PC-9 (cell line): ENCODE measurements at places on chromosomes 2 and 18. TPM values are rescaled to one million over a fixed set of nuclear protein-coding genes. Genes with fewer than 3 reads are reported as not detected.

Gene PUS10
- 4.5 and 5.1 TPM in 2 replicates for total RNA-seq

Gene PPP1R1C
- total RNA-seq: 13.4 and 27.5 TPM in 2 replicates

Gene DSG4
- total RNA-seq: not detected in 2 replicates

DNA sequence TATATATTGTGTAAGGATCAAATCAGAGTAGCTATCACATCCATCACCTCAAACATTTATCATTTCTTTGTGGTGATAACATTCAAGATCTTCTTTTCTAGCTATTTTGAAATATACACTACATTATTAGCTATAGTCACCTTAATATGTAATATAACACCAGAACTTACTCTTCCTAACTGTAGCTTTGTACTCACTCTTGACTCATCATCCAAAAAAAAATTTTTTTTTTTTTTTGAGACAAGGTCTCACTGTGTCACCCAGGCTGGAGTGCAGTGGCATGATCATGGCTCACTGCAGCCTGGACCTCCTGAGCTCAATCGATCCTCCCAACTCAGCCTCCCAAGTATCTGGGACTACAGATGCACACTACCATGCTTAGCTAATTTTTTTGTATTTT, 153.3 kb downstream of the EML6 start:
- H3K4me3 ChIP-seq: no peak overlapping the region
- no peaks in the 10 kb centered on the region for H3K36me3 ChIP-seq
- H3K27ac ChIP-seq: no peak overlapping the region

DNA sequence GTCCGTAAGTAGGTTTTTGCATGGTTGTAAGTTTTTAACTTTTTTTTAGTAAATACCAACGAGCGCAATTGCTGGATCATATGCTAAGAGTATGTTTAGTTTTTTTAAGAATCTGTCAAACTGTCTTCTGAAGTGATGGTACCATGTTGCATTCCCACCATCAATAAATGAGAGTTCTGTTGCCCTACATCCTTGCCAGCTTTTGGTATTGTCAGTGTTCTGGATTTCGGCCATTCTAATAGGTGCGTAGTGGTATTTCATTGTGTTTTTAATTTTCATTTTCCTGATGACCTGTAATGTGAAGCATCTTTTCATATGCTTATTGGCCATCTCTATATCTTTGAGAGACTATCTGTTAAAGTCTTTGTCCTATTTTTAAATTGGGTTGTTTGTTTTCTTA, 114.3 kb downstream of the LDLRAD4 start:
- H3K4me3 ChIP-seq: no peak overlapping the region
- H3K36me3 ChIP-seq: no peaks in the 10 kb centered on the region
- H3K27ac ChIP-seq: no peak overlapping the region
- no peak for DNase-seq
- H3K27me3 ChIP-seq: peaks cover 33% of the 10 kb centered on the region; the same call in 1 of the 2 replicates

GRCh38 chr2:135615404-135615803, 84.1 kb downstream of the R3HDM1 start:
- no peak overlapping the region for H3K27ac ChIP-seq
- no peaks in the 10 kb centered on the region for H3K27me3 ChIP-seq
- H3K4me3 ChIP-seq: no peak overlapping the region
- H3K4me1 ChIP-seq: no peaks in the 10 kb centered on the region
- no peak for DNase-seq

GRCh38 chr2:188478724-188479123, 187.1 kb downstream of the GULP1 start:
- no peaks in the 10 kb centered on the region for H3K36me3 ChIP-seq
- H3K4me1 ChIP-seq: no peaks in the 10 kb centered on the region
- H3K4me3 ChIP-seq: no peak overlapping the region
- DNase-seq: no peak
- H3K27me3 ChIP-seq: no peaks in the 10 kb centered on the region

- no peak overlapping the region for H3K4me3 ChIP-seq
- H3K4me1 ChIP-seq: no peaks in the 10 kb centered on the region
- no peaks in the 10 kb centered on the region for H3K27me3 ChIP-seq
- H3K36me3 ChIP-seq: no peaks in the 10 kb centered on the region
- DNase-seq: no peak
Observed at GRCh38 chr2:67612576-67613042, 215.5 kb downstream of the ETAA1 start.

DNA sequence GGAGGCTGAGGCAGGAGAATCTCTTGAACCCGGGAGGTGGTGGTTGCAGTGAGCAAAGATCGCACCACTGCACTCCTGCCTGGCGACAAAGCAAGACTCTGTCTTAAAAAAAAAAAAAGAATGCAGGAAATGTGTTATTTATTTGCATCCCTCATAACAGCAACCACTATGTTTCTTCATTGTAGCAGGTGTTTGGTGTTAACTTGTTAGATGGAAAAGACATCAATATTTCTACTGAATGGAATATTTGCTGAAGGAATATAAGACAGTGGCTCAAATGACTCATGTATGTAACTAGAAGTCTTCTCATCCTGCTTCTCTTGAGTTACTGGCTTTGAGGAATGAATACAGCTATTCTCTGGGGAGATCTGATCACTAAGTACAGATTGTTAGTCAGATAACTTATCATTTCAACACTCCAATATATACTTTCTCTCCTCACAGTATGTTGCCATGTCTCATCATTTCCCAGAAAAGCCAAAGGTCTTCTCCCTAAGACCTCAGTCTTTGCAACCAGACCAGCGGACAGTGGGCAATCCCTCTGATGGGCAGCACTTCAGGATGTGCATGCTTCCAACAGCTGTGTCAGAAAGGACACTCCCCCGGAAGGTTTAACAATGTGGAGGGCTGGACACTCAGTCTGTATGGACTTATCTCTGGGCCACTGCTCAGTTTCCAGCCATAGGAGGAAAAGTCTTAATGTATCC, 104.4 kb upstream of the STK17B start:
- no peaks in the 10 kb centered on the region for H3K36me3 ChIP-seq
- peaks cover 9% of the 10 kb centered on the region; the same call in 1 of the 2 replicates for H3K4me1 ChIP-seq
- H3K27ac ChIP-seq: no peak overlapping the region
- DNase-seq: no peak
- no peak overlapping the region for H3K4me3 ChIP-seq

- no peaks in the 10 kb centered on the region for H3K27me3 ChIP-seq
- no peak overlapping the region for H3K27ac ChIP-seq
- DNase-seq: no peak
- no peak overlapping the region for H3K4me3 ChIP-seq
- H3K36me3 ChIP-seq: no peaks in the 10 kb centered on the region
- H3K4me1 ChIP-seq: no peaks in the 10 kb centered on the region
Observed at GRCh38 chr2:160315337-160315736, 115.3 kb upstream of the ITGB6 start.

DNA sequence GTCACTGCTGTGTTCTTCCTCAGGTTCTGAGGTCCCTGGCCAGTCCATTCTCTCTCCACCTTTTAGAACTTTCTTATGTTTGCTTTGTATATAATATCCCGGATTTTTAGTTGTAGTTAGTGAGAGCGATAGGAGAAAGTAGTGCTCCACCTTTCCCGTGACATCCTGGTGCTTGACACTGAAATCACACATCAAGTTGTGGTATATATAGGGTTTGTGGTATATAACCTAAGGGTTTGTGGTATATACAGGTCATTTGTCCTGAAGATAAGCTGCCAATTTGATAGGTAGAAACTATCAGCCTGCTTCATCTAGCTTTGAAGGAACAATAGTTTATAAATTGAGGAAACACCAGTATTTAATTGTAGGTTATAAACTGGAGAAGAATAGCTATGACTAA, 13.1 kb downstream of the ZNF892 start:
- no peak overlapping the region for H3K4me3 ChIP-seq
- no peak overlapping the region for H3K27ac ChIP-seq
- no peaks in the 10 kb centered on the region for H3K36me3 ChIP-seq
- H3K4me1 ChIP-seq: no peaks in the 10 kb centered on the region
- H3K27me3 ChIP-seq: peaks cover 3% of the 10 kb centered on the region; the same call in 1 of the 2 replicates

- no peak for DNase-seq
- peaks cover 39% of the 10 kb centered on the region for H3K4me1 ChIP-seq
- no peak overlapping the region for H3K27ac ChIP-seq
Observed at GRCh38 chr2:235052514-235053354, 100.9 kb downstream of the SH3BP4 start.

- H3K4me3 ChIP-seq: no peak overlapping the region
- no peaks in the 10 kb centered on the region for H3K27me3 ChIP-seq
- no peaks in the 10 kb centered on the region for H3K4me1 ChIP-seq
- no peaks in the 10 kb centered on the region for H3K36me3 ChIP-seq
Observed at GRCh38 chr2:198456418-198456817, 652.0 kb downstream of the PLCL1 start.

GRCh38 chr2:85803704-85804425, 50.1 kb downstream of the ATOH8 start:
- H3K27ac ChIP-seq: no peak overlapping the region
- DNase-seq: no peak
- H3K4me3 ChIP-seq: no peak overlapping the region
- H3K27me3 ChIP-seq: no peaks in the 10 kb centered on the region

GRCh38 chr18:77081390-77081778, 51.2 kb downstream of the MBP start:
- H3K27ac ChIP-seq: no peak overlapping the region
- peaks cover 12% of the 10 kb centered on the region for H3K4me1 ChIP-seq
- no peak overlapping the region for H3K4me3 ChIP-seq
- no peak for DNase-seq
- H3K36me3 ChIP-seq: peaks cover 17% of the 10 kb centered on the region

DNA sequence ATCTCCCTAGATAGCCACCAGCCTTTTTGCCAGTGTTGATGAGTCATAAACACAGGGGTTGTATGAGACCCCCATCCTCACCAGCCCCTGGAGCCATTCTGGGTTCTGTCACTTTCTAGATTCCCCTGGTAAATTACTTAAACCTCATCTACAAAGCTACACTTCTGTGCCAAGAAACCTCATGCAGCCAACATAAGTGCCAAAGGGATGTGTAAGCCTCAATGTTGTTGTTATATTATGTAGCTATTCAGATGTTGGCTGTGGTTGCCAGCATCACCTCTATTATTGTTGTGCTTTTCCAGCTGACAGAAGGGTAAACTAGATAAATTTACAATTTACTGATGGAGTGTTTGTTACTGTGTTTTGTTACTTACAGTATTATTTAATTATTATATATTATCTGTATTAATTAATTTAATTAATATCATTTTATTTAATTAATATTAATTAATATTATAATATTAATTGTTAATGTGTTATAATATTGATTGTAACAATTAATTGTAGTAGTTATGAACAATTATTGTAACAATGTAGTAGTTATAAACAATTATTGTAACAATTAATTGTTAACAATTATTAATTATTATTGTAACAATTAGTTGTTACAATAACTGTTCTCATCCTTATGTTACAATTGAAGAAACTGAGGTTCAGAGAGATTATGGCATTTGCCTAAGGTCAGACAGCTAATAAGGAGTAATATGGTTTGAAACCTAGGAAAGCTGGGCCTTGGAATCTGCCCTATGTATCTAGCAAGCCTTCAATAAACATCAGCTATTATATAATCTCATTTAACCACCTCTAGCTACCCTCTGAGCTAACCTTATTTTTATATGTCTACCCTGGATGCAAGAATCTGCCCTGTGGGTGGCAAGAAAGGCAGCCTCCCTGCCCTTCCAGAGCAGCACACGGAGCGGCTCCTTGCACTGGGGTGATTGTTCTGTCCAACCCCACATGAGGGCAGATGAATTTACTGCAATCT, 36.1 kb downstream of the PSTPIP2 start:
- no peaks in the 10 kb centered on the region for H3K27me3 ChIP-seq
- no peak overlapping the region for H3K4me3 ChIP-seq
- H3K36me3 ChIP-seq: no peaks in the 10 kb centered on the region
- no peaks in the 10 kb centered on the region for H3K4me1 ChIP-seq

GRCh38 chr2:1728821-1729220, 15.5 kb downstream of the PXDN start:
- no peaks in the 10 kb centered on the region for H3K36me3 ChIP-seq
- H3K27me3 ChIP-seq: peaks cover 12% of the 10 kb centered on the region; the same call in 1 of the 2 replicates
- peaks cover 52% of the 10 kb centered on the region for H3K4me1 ChIP-seq
- peak; percentile 33 for DNase-seq
- peak overlapping the region; percentile 97 for H3K27ac ChIP-seq
- H3K4me3 ChIP-seq: no peak overlapping the region

DNA sequence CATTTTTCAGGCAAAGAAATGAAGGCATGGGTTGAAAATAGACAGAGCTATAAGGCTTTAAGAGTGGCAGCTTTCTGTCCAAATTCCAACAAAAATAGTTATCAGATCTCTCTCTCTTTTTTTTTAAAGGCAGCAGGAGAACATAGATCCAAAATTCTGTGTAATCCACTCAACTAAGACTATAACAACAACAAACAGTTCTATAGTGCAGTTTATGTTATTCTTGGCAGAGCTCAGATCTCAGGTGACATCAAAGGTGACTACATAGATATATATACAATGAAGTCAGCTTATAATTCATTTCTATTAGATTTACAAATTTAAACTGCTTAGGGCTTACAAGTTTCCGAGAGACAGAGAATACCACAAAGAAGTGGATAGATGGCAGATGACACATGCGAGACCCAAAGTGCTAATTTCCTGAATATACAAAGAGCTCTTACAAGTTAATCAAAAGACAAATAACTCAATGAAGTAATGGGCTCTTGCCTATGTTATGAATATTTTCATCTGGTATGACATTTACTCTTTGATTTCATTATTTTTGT, 223.2 kb downstream of the BCL2 start:
- H3K27me3 ChIP-seq: no peaks in the 10 kb centered on the region
- H3K36me3 ChIP-seq: no peaks in the 10 kb centered on the region
- no peak overlapping the region for H3K4me3 ChIP-seq
- H3K27ac ChIP-seq: no peak overlapping the region
- no peak for DNase-seq

DNA sequence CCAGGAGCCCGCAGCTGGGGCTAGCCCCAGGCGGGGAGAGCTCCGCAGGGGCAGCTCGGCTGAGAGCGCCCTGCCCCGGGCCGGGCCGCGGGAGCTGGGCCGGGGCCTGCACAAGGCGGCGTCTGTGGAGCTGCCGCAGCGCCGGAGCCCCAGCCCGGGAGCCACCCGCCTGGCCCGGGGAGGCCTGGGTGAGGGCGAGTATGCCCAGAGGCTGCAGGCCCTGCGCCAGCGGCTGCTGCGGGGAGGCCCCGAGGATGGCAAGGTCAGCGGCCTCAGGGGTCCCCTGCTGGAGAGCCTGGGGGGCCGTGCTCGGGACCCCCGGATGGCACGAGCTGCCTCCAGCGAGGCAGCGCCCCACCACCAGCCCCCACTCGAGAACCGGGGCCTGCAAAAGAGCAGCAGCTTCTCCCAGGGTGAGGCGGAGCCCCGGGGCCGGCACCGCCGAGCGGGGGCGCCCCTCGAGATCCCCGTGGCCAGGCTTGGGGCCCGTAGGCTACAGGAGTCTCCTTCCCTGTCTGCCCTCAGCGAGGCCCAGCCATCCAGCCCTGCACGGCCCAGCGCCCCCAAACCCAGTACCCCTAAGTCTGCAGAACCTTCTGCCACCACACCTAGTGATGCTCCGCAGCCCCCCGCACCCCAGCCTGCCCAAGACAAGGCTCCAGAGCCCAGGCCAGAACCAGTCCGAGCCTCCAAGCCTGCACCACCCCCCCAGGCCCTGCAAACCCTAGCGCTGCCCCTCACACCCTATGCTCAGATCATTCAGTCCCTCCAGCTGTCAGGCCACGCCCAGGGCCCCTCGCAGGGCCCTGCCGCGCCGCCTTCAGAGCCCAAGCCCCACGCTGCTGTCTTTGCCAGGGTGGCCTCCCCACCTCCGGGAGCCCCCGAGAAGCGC, 15.0 kb upstream of the GMPPA start:
- H3K27ac ChIP-seq: no peak overlapping the region
- H3K27me3 ChIP-seq: no peaks in the 10 kb centered on the region
- H3K4me3 ChIP-seq: no peak overlapping the region
- no peaks in the 10 kb centered on the region for H3K4me1 ChIP-seq
- no peak for DNase-seq
- no peaks in the 10 kb centered on the region for H3K36me3 ChIP-seq
